ENCODE measurements at places on chromosomes 2 and 18. TPM values are rescaled to one million over a fixed set of nuclear protein-coding genes. Genes with fewer than 3 reads are reported as not detected.

MMADHC gene
- 103 TPM for total RNA-seq

KLHL29 gene
- 0.31 TPM for total RNA-seq

DHRS9 gene
- total RNA-seq = not detected

TTC31 gene
- 31.5 TPM for total RNA-seq

BMP10 gene
- not detected for total RNA-seq

ST8SIA5 gene
- not detected for total RNA-seq
